ENCODE measurements at places on chromosomes 5 and 9.

DNA sequence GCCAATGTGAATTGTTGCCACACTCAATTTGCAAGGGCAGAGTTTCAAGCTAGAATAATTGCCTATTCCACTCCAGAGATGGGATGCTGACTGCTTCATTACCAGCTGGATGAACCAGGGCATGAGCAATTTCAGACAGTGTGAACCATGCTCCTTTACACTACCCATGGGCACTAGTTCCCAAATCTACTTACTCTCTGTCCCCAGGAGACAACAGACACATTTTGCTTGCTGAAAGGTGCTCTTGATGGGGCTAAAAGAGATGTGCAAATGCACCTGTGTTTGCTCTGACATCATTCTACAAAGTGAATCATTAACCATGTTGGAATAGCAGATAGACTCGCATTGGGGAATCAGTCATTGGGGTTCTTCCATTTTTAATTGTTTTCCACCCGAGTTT is 522.3 kb upstream of the NUDT12 start:
- no peak for DNase-seq

DNA sequence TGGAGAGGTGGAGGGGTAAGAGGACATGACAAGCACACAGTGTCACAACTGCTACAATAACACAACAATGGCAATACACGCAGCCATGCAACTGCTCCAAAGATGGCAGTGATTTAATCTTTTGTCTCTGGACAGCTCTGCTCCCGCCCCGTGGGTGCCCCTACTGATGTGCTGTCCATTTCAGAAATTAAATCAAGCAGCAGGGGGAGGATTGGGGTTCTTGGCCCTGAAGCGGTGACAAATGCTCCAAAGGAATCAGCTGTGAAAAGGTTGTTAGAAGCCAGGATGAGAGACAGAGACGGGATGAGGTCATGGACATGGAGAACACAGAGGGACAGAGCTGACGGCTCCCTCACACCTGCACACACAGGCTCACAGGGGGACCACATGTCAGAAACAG is 22.6 kb downstream of the CNTFR start:
- DNase-seq = no peak

GRCh38 chr9:137278061-137278701 is 655 bp downstream of the TOR4A start:
- no peak for DNase-seq

GRCh38 chr5:133716532-133717183 is 104.3 kb upstream of the FSTL4 start:
- DNase-seq = no peak

GRCh38 chr9:109498195-109499092 is at the start of gene PTPN3:
PTPN3 (minus strand) TSS chr9:109498307; CDS start chr9:109463434, 34,873 bp downstream.
- no peak for DNase-seq

- no peak for DNase-seq
These were observed 25.0 kb downstream of the SH3TC2 start for GRCh38 chr5:149037817-149038216.

GRCh38 chr5:177041936-177042335 is 19.4 kb downstream of the ZNF346 start:
- no peak for DNase-seq

DNA sequence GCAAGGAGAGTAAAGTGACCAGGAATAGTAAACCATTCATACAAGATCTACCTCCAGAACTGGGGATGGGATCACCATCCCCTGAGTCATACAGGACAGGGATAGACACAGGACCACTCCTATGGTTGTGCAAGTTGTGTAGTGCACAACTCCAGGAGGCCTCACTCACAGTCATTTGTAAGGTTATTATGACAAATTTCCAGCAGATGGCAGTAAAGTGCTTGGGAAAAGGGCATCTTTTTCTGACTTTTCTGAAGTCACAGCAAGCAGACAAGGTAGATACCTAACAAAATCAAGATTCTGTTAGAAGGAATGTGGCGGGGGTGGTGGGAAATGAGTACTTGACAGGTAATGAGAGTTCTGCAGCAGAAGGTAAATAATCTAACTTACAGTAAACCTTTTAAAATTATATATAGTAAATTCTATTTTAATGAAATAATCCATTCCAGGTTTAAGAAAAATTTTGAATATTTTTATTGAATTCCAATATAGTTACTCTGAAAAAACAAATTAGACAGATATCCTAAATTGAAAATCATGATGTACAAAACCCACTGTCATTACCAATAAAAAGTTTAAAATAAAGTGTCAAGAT is 16.7 kb upstream of the KIF27 start:
- no peak for DNase-seq

- DNase-seq = no peak
These were observed 1248.1 kb upstream of the CDH18 start for GRCh38 chr5:21236104-21236503.

DNA sequence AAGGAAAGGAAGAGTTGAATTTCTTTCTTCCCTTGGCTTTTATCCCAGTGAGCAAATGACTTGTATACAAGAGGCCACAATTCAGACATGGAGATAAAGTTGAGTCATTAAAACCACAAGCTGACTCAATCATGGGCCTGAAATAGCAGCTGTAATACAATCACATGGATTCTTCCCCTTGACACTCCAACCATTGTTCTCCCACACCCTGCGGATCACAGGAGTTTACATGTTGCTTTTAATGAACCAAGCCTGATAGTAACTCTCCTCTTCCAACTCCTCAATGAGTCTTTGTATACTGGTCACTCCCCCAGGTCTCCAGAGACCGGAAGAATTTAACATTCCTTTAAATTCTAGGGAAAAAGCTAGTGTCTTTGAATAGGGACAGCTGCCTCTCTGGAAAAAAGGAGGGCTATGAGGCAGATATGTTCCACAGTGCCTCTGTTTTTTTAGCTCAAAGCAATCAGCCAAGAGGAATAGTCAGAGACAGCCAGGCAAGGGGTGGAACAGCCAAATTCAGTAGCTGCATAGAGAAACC is 32.4 kb downstream of the PCDHGC5 start:
- no peak for DNase-seq

GRCh38 chr5:143233031-143233430 is 170.5 kb downstream of the NR3C1 start:
- DNase-seq = no peak

DNA sequence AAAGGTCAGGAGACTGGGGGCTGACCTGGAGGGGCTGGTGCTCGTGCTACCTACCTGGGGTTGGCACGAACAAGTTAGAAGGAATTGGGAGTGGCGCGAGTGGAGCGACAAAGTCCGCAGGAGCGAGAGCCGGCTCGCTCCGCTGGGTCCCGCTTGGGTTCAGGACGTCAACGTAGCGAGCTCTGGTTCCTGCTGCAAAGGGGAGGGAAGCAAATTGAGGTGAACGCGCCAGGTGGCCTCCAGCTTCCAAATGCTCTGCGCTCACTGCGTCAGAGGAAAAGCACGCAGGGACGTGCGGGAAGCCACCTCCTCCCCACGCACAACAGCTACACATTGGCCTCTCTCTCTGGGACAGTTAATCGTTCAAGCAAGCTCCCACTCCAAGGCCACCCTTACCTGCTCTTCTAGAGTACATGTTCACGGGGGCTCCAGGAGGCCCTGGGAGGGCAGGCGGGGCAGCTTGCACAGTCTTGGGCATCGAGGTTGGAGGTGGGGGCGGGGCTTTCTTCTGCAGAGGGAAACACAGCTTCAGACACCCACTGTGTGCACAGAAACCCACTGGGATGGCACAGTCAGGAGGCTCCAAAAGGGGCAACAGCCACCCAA is 7.6 kb upstream of the INPP5E start:
- DNase-seq = no peak

DNA sequence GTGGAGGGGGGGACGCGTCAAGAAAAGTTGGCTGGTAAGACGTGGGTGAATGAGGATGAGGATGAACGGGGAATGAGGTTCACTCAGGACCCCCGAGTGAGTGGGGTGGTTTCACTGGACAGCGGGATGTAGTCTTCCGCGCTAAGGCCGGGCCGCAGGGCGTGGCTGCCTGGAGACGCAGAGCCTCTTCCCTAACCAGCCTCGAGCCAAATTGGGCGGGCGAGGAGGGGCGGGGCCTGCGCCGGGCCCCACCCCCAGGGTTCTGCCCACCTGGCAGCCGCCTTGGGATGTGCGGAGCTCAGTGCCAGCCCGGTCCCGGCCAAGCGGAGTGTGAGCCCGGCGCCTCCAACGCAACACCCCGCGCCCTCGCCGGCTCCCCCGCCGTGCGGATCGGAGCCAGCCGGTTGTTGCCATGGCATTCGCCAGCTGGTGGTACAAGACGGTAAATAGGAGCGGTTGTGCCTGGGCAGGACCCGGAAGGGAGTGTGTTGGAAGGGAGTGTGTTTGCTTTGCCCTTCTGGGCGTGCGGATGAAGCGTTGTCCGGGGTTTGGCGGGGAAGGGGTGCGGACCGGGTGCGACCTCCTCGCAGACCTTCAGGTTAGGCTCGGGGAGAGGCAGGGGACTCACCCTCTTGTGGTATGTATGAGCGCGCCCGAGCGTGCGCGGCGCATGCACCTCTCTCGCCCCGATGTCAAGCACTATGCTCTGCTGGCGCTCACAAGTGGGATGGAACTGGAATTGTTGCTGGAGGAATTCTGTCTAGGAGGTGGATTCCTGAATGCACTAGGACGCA is 746 bp downstream of the CAST start:
- peak; percentile 75 for DNase-seq

- no peak for DNase-seq
These were observed 23.8 kb upstream of the ANKRD33B start for GRCh38 chr5:10540036-10540544.

GRCh38 chr5:72233835-72234234 is 86.2 kb downstream of the MRPS27 start:
- DNase-seq = no peak

GRCh38 chr5:177988989-177989625 is 6.9 kb downstream of the PROP1 start:
- DNase-seq = no peak

DNA sequence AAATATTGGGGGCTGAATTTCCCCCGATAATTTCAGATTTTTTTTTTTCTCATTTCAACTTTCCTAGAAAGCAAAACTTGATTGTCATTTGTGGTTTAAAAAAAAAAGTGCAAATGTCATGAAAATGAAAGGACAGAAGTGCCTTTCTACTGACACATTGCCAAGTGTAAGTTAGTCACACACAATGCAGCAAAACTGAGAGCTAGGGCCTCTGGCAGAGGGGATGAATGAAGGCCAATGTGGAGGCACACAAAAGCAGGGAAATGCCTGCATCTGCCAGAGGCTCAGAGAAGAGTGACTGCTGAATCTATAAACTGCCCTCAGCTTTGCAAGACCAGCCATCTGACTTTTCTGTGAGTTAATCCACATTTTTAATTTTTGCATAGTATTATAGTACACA is 6.8 kb upstream of the IFNA5 start:
- DNase-seq = no peak

DNA sequence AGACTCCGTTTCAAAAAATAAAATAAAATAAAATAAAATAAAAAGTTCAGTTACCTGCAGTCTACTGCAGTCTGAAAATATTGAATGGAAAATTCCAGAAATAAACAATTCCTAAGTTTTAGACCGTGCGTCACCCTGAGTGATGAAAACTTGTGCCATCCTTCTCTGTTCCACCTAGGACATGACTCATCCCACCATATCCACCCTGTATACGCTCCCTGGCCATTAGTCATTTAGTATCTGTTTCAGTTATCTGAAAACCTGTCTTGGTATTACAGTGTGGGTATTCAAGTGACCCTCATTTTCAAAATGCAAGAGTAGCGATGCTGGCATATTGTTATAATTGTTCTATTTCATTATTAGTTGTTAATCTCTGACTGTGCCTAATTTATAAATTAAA is 51.8 kb upstream of the TEX48 start:
- no peak for DNase-seq

- DNase-seq = no peak
These were observed 60.0 kb downstream of the PSMB7 start for GRCh38 chr9:124355039-124355940.

GRCh38 chr9:120905315-120906164 is 21.1 kb downstream of the TRAF1 start:
- DNase-seq = no peak

- DNase-seq = no peak
These were observed 97.9 kb downstream of the CDH6 start for GRCh38 chr5:31291323-31291854.

DNA sequence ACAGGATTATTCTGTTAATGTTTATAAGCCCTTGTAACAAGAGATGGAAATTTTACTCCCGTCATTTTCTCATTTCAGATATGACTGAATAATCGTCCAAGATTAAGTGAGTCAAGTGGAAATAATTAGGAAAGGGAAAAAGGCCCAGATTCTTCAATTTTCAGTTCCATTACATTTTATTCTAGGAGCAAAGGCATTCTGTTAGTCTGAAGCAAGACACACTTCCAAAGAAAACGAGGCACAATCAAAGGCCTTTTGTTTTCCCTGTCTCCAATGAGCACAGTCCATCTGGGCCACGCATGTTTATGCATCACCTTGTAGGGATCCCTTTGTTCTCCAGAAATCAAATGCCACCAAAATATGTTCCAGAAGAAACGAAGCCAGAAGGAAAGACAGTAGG is 382.9 kb upstream of the RFX3 start:
- no peak for DNase-seq

DNA sequence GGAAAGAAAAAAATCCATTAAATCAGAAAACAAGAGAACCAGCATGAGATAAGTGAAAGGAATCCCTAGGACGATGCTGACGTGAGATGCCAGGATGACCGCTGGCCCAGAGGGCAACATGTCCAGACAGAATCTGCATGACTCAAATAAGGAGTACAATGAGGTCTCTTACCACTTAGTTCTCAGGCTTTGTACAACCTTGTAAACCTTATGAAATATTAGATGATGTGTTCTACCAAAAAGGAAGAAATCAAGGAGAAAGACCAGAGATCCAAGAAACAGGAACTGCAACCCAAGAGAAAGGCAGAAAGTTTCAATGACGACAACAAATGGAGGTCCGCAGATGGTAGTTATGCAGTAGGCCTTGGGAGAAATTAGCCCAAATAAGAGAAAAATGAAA is 2.8 kb upstream of the GPR150 start:
- DNase-seq = no peak

GRCh38 chr9:21837501-21837900 is 35.1 kb downstream of the MTAP start:
- DNase-seq = no peak

- DNase-seq = no peak
These were observed 136.7 kb downstream of the FAM114A2 start for GRCh38 chr5:153902016-153902415.

DNA sequence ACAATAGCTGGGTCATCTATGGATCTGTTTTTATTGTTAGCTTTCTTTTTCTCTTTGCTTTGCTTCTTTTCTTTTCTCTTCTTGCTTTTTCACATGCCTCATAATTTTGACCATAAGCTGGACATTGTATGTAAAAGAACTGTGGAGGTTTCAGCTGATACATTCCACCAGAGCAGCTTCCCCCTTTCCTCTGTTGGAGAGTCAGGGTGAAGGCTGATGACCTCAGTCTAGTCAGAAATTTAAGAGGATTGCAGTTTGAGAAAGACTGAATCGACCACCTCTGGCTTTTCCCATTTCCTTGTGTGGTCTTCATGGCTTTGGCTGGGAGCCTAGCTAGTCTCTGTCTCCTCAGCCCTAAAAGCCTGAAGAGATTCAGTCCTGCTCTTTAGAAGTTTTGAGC is 42.0 kb downstream of the KCNIP1 start:
- no peak for DNase-seq

GRCh38 chr5:158287643-158288271 is 428.8 kb upstream of the CLINT1 start:
- no peak for DNase-seq

- DNase-seq = no peak
These were observed 28.4 kb upstream of the TLE1 start for GRCh38 chr9:81717747-81718077.

- no peak for DNase-seq
These were observed 60.9 kb downstream of the RGS3 start for GRCh38 chr9:113524468-113524867.
